ENCODE measurements at places on chromosomes 6 and 20.

- DNase-seq, result no peak
Measured at GRCh38 chr20:51631011-51631950, 88.8 kb upstream of the NFATC2 start.

DNA sequence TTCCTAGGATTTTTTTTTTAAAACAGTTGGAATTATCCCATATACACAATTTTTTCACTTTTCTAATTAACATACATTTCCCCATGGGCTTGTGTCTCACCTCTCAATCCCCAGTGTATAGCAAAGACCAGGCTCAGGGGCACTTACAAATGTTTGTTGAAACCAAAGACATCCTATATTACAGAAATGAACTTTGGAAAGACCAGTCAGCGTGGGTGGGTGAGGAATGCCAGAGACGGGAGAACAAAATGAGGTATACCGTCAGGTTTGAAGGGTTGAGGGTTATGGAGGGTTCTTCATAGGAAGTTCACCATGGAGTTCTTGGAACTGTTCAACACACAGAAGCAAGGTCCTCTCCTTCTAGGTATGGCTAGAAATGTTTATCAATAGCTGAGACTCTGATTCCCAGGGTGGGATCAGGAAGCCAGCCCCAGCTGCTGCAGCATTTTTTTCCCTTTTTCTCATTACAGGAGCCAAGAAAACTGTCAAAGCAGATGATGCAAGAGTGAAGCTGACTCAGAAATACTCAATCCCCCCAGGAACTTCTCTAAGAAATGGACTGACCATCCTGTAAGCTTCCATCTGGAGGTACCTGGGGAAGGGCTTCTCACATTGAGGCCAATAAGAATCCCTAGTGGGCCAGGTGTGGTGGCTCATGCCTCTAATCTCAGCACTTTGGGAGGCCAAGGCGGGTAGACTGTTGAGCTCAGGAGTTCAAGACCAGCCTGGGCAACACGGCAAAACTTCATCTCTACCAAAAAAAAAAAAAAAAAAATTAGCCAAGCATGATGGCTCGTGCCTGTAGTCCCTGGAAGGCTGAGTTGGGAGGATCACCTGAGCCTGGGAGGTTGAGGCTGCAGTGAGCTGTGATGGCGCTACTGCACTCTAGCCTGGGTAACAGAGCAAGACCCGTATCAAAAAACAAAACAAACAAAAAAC, 15.9 kb upstream of the TBC1D20 start:
- DNase-seq, result no peak

- DNase-seq, result no peak
Measured at GRCh38 chr6:44263354-44264100, 1.8 kb downstream of the NFKBIE start.

DNA sequence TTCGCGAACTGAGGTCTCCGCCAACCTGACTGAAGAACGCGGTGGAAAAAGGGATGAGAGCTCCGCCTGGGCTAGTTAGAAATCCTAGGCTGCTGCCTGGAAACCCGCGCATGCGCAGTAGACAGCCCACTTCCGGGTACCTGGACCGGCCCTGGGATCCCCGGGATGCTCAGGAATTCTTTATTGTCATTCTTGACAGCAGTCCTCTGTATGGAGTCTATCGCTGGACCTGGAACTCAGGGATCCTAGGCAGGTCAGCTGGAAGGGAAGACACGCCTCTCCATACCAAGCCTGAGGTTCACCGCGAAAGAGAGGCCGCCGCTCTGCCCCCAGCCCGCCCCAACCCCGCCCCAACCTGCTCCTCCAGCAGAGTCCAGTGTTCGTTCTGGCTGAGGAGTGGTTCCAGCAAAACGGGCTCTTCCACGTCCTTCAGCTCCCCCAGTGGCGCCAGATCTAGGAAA, 1379.2 kb upstream of the DEFB115 start:
- peak; percentile 61 for DNase-seq

- no peak for DNase-seq
Measured at GRCh38 chr20:4086771-4087687, 71.7 kb upstream of the RNF24 start.

DNA sequence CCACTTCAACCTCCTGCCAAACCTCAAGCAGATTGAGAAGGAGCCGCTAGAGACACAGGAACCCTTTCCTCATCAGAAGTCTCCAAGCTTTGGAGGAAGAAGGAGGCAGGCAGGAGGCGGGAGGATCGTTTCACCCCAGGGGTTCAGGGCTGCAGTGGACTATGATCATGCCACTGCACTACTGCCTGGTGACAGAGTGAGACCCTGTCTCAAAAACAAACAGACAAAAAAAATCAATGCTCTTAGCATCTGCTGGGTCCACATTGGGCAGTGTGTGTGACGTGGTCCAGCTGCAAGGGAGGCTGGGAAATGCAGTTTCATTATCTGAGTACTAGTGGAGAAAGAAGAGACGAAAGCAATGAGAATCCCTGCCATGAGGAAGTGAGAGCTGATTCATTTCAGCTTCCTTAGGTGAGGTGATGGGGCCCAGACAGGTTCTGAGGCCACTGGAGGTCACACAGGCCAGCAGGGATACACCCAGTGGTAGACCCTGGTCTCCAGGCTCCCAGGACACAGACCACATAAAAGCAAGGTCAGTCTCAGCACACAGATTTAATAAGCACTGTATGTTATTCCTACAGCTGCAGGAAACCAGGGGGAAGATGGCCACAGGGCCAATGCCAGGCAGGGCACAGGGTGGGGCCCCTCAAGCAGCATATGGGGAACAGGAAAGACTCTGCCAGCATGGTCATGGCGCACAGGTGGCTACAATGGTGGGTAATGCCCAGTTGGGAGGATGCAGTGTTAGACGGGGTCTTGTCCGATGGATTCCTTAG, 4.3 kb downstream of the GFRA4 start:
- no peak for DNase-seq

GRCh38 chr6:16689788-16690607, 71.3 kb downstream of the ATXN1 start:
- no peak for DNase-seq

DNA sequence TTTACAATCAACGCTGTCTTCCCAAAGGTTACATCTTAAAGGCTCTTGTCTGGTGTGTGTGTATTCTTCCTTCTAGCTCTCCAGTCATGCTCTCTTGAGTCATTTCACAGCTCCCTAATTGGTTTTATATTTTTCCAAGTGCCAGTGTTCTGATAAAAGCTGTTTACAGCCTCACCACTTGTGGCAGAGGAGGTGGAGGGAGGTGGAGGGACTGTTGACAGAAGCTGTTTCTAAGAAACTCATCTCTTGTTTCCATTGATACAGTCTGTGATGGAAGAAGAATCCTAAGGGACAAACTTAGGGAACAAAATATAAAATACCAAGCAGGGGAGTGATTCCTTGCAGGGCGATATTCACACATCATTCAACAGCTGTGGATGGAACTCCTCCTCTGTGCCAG, 64.0 kb downstream of the QRSL1 start:
- DNase-seq, result peak; percentile 14

- DNase-seq, result no peak
Measured at GRCh38 chr6:11785774-11786579, 7.4 kb upstream of the ADTRP start.

DNA sequence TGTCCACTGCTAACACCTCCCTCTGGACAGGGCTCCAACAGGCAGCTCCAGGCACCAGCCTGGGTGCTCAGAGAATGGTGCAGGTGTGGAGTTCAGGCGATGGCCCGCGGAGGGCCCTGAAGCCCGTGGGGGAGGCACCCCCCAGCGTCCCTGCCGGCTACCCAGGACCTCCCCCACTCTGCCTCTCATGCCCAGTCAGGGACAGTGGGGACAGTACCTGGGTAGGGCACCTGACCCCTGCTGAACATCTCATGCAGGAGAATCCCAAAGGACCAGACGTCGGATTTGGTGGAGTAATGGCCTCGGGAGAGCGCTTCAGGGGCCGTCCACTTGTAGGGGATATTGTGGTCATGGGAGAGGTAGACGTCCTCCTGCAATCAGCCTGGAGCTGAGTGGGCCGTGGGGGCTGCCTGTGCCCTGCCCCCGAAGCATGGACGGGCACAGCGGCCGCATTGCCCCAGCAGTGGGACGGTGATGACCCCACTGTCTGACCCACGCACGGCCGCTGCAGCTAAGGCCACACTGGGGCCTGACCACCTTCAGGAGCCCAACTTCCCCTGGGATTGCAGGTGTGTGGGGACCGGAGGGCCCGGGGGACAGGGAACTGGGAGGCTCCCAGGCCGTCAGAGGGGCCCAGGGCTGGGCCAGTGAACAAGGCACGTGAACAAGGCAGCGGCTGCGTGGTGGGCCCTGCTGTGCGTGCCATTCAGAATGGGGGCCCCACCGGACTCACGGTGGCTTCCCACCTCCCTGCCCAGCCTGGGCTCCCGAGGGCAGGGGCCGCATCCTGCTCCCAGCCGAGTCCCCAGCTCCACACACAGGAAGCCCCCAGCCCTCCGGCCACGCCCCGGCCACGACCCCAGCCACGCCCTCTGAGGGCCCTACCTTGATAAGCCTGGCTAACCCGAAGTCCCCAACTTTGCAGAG, 7.1 kb downstream of the PTK6 start:
- no peak for DNase-seq

DNA sequence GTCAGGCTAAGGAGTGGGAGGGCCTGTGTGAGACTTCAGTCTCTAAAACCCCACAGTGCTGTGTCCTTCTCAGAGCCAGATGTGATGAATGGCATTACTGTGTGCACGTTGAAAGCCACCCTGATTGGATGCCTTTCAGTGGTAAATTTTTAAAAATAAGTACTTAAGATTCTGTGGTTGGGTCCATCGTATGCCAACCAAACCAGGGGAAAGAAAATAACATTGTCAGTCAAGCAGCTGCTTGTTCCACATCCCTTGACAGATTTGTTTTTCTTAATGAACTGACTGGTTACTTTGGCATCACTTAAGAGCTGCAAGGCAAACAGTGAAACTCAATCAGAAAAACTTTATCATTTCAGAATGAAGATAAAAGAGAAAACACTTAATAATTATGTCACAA, 334.0 kb upstream of the NT5E start:
- no peak for DNase-seq

DNA sequence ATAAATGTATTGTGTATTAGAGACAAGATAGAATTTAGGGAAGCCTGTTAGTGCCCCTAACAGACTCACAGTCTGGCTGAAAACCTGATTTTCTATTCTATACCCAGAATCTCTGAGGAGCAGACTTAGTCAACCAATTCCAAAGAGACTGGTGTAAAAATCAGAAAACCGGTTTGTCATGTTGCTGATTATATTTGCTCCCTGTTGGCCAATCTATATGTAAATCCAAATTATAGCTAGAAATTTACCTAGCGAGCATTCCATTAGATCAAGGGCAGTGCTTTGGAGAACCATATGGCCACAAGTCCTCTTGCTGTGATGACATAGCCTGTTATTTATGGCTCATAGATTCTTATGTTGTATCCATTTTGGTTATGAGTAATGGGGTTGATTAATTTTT, 4.8 kb downstream of the NFYA start:
- DNase-seq, result no peak

DNA sequence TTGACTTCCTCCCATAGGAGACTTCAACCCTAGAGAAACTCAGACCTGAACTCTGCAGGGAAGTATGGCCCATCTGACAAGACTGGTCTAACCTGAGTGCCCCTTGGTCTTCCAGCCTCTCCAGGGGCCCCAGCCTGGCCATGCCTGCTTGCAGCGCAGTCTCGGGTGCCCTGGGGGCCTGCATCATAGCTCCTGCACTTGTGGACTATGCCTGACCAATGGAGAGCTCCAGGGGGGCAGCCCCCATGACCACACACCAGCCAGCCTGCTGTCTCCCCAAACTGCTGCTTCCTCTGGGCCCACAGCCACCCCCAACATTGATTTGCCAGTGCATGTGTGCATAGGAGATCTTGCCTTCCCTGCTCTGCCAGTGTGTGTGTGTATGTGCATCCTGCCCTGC, 608.6 kb upstream of the MARCKS start:
- no peak for DNase-seq

Data from NCI-H69 (cell line).